ENCODE measurements at places on chromosomes 16 and 17.

GRCh38 chr16:68286153-68287074, 22.1 kb downstream of the SLC7A6 start:
- no peak for DNase-seq

DNA sequence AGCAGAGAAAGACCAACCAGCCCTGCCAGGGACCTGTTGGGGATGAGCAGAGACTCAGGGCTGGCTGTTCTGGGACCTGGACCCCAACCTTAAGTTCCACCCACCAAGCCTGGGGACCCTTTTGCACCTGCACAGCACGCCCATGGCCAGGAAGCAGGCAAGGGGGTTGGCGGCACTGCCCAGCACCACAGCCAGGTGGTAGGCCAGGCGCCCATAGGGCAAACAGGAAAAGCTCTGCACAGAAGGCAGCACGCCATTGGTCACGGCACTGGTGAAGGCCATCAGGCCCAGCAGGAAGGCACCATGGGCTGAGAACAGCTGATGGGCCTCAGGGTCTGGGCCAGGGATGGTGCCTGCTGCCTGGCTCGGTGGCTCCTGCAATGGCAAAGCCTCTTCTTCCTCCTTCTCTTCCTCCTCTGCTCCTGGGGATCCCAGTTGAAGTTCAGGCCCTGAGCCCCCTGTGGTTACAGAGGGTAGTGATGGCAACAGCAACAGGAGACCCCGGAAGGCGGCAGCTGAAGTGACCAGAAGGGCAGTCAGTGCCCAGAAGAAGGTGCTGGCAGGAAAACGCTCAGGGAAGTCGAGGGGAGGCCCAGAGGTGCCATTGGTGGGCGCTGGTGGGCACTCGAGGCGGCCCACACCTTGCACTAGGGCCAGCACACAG, 1.7 kb downstream of the SLC52A1 start:
- DNase-seq = no peak

DNA sequence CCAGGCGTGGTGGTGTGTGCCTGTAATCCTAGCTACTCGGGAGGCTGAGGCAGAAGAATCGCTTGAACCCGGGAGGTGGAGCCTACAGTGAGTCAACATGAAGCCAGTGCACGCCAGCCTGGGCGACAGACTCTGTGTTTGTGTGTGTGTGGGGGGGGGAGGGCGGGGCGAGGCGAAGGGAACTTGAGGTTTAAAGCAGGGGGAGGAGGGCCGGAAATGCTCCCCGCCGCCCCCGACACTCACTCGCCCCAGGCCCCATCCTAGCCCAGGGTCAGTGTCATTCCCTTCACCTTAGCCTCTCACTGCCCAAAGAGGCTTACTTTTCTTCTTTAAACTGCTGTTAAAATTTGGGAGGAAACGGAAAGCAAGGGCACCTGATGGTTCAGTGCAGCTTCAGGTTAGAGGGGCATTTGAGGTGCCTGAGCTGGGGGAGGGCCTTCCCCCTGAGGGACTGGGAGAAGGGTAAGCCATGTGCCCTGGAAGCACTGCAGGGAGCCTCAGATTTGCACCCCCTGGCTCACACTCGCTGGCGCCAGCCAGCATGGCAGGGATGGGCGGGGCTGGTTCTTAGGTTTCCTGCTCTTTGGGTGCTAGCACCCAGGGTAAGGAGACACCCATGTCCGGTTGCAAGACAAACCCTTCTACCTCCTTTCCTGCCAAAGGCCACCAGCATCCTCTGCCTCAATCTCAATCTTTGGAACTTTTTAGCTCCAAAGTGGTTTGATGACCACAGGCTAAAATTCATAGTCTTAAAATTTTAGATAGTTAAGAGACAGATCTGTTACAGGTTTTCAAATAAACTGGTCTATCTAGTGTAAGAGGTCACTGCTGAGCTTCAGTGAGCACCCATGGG, 2.2 kb upstream of the LIMD2 start:
- peak; percentile 76 for DNase-seq

DNA sequence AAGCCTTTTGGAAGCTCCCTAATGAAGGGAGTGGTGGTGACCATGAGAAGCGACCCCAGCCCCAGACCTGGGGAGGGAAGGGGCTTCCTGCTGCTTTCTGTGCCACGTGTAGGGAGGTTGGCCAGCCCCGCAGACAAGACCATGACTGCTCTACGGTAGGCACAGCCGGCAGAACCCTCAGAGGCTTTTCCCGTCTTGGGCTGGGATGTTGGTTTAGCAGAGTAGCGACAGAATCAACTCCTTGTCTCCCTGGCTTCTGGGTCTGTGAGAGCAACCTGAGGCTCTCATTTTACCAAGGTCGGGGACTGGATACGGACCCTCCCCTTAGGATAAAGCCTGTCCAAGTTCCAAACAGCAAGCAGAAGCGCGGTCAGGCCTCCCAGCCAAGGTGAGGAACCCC, 123.3 kb downstream of the AXIN2 start:
- DNase-seq = no peak

- peak; percentile 63 for DNase-seq
These were observed 12.1 kb upstream of the USP10 start for GRCh38 chr16:84687715-84688114.

DNA sequence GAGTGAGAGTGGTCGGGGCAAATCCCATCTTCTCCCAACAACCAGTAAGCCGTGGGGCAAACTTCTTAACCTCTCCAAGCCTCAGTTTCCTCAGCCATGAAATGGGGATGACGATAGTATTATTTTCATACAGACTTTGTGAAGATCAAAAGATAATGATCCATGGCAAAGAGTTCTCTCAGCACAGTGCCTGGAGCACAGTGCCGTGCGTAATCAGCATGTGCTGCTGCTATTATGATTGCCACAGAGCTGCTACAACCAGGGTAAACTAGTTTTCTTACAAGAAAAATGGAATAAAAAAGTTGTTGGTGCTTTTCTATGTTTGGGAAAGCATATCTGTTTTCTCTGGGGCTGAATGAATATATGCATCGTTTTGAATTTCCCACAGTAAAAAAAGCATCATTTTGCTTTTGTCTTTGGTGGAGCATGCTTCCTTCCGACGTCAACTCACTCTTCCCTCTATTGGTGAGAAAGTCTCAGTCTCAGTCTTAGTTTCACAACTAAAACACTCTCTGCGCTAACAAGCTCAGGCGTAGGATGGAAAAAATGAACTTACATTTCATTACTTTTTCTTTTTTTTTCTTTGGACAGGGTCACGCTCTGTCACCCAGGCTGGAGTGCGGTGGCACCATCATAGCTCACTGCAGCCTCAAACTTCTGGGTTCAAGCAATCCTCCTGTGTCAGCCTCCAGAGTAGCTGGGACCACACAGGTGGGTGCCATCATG, 37.2 kb downstream of the CDK5R1 start:
- peak; percentile 78 for DNase-seq

DNA sequence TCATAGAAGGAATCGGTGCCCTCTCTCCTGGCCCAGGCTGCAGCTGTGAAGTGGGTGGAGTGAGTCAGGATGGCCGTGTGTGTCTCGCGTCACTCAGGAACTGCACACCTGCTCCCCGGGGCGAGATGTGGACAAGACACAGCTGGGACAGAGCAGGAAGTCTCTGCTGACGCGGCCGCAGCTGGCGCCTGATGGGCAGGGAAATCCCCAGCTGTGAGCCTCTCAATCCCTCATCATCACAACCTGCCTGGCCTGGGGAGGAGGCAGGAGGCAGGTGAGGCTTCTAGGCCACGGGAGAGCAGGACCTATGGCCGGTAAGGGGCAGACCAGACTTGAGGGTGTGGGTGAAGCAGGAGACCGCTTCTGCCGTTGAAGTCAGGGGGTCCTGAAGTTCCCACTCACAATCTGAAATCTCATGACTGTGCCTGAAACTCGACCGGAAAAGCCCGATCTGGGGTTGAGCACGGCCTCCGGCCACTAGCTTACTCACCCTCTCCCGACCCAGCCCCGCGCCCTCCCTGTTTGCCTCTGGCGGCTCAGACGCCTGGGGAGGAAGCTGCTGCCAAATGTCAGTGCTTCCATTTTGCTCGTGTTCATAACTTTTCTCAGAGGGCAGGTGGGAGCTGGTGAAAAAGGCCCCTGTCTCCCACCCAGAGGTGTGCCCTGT, 1.1 kb upstream of the TRPV3 start:
- peak; percentile 74 for DNase-seq

- DNase-seq = no peak
These were observed 8.8 kb upstream of the LPCAT2 start for GRCh38 chr16:55499951-55500529.

- no peak for DNase-seq
These were observed 10.8 kb downstream of the POLR2C start for GRCh38 chr16:57473176-57473840.

DNA sequence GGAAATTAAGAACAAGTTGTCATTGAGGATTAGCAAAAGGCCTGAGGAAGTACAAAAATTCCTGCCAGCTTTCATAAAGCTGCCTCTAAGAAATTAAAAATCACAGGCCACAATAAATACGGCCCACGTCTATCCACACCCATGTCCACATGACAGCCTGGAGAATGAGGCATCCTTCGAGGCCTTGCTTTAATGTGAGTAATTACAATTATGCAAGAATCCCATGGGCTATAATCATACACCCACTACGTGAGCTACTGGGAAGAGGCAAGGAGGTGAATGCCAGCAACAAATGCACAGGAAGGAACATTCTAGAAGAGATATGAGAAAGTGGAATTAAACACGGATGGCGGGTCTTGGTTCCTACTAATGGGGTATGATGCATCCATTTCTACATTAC, 65.4 kb upstream of the ZFHX3 start:
- DNase-seq = no peak

- DNase-seq = no peak
These were observed 20.6 kb downstream of the B9D1 start for GRCh38 chr17:19341641-19342610.

- DNase-seq = no peak
These were observed 6.3 kb downstream of the CSF3 start for GRCh38 chr17:40021451-40021971.

- DNase-seq = no peak
These were observed 17.6 kb downstream of the GTF3C1 start for GRCh38 chr16:27531826-27532800.

DNA sequence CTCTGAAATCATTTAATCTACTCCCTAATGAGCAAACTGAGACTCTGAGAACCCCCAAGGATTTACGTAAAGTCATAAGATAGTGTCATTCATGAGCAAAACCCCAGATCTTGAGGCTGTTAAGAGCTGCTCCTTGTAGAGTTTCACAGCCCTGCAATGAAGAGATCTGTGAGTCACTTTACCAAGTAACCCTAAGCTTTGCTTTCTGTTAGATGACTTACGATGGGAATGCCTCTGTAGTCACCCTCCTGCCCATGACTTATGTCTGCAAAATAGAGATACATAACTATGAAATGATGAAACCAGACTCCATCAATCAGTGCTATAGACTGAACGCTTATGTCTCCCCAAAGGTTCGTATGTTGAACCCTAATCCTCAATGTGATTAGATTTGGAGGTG, 117.7 kb downstream of the HS3ST3A1 start:
- DNase-seq = no peak

- DNase-seq = no peak
These were observed 8.6 kb downstream of the CES4A start for GRCh38 chr16:66996983-66997358.

DNA sequence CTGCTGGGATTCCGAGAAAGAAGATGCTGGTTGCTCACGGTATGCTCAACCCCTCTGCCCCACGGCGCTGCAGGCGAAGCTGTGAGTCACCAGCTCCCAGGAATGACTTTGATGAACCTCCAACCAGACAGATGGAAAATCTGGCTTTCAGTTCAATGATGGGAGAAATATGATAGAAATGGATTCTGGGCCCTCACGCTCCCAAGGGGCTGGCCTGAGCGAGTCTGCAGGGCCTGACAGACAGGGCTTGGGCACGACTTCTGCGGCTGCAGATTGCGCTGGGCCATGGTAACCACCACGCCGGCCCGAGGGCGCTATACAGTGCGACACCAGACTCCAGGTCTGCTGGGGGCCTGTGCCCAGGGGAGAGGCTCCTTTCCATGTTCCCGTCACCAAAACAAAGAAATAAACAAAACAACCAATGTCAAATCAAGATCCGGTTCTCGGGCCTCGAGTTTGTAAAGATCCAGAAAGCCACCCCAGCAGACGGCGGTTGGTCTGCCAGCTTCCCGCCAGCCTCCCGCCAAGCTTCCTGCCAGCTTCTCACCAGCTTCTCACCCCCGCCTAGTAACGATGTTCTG, 11.1 kb upstream of the ABR start:
- no peak for DNase-seq

DNA sequence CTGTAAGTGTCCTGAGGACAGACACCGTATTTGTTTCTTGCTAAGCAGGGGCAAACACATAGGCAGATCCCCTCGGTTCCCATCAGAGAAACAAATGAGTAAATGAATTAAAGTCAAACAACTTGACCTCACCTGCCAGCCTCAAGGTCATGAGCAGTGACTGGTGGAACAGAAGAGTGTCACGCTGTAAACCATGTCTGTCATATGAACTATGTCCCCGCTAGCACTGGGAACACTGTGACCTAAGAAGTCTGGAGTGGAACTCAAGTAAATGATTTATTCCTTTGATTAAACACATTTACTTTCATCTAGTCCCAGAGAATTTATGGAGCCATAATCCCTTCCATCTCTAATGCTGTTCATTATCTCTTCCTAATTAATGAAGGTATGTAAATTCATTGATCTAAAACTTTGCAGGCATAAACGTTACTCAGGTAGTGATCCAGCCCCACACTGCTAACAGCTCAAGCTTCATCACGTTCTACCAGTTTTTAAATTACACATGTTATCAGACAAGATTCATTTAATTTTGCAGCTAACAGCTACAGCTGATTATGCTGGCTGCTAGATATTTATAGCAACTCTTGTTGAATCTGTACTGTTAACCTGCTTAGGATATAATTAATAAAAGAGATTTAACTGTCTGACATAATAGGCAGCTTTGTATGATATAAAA, 38.7 kb downstream of the CPPED1 start:
- DNase-seq = no peak

DNA sequence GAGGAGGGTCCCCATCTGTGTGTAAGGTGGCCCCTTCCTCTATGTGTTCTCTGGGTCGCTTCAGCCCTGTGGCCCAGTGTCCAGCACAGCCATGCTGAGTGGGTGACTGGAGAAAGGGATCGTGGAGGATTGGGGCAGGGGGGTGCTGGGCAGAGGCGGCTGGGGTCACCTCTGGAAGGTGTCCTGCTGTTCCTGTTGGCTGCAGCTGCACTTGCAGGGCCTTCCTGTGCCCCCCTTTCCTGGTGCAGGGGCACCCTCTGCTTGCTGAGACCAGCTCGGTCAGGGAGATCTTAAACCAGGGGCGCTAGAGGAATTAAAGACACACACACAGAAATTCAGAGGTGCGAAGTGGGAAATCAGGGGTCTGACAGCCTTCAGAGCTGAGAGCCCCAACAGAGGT, 11.1 kb downstream of the IL32 start:
- no peak for DNase-seq

GRCh38 chr17:42818379-42818778, 5.7 kb downstream of the BECN1 start:
- DNase-seq = no peak
